Activated CD8-positive, alpha-beta memory T cell treated with anti-CD3 and anti-CD28 coated beads for 24 hours (primary cell): ENCODE measurements at places on chromosomes 2 and 18.

DNA sequence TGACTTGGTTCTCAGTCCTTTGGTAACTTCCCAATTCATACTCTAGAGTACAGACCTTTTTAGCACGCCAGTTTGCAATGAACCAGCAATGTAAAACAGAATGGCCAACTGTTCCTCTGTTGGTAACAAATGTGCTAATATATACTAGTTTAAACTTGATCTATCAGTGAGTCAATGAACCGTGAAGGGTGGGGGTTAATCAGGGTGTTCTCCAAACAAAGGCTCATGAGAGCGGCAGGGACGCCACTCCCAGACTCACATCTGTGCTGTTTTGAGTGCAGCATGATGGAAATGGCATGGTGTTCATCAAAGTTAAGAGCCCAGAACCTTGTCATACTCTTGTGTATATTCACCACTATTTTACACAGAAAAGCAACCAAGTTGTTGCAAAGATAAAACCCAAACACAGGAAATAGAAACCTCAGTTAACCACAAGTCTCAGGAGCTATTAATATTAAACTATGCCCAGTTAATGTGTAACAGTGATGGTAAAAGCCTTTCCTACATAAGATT lies 70.3 kb downstream of the CERKL start:
- no peak for DNase-seq

- no peak for DNase-seq
These were observed 188.1 kb upstream of the SPRED2 start for GRCh38 chr2:65620524-65620923.

GRCh38 chr2:178419123-178419522 lies 31.9 kb downstream of the PRKRA start:
- no peak for DNase-seq

DNA sequence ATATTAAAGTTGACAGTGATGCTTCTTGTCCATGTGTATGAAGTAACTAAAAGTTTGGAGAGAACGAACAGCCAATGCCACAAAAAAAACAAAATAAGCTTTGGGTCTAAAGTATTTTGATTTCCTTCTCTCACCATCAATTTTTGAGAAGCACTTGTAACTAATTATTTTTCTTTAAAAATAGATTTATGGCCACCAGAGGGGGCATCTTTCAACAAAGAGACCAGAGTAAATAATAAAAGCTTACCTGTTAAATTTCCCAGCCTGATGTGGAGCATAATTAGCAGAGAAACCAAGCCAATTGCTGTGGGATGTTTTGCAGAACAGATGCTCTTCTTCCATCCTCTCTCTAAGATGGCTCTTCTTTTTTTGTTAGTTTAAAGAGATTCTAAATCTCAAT lies 29.0 kb downstream of the LINC00305 start:
- DNase-seq, result no peak

GRCh38 chr2:49972699-49973098 lies 818.4 kb upstream of the FSHR start:
- no peak for DNase-seq

DNA sequence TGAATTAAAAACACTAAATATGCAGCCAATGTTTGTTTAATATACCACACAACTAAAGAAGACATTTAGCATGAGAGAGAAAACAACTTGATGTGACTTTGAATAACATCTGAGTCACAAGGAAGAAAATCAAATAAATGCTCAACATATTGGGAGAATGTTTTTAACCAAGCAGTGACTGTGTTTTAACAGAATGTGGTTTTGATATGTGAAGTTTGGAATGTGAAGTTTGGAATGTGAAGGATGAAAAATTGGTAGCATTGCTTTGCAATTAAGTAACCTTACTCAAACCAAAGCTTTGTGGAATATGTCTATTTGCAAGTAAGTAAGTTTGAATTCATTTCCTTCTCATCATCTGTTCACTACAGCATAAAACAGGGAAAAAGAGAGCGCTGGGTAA lies 128.2 kb upstream of the DNAJC10 start:
- no peak for DNase-seq

GRCh38 chr2:22375096-22375495 lies 1009.9 kb upstream of the KLHL29 start:
- DNase-seq, result no peak

GRCh38 chr2:67258831-67259230 lies 138.3 kb upstream of the ETAA1 start:
- no peak for DNase-seq

DNA sequence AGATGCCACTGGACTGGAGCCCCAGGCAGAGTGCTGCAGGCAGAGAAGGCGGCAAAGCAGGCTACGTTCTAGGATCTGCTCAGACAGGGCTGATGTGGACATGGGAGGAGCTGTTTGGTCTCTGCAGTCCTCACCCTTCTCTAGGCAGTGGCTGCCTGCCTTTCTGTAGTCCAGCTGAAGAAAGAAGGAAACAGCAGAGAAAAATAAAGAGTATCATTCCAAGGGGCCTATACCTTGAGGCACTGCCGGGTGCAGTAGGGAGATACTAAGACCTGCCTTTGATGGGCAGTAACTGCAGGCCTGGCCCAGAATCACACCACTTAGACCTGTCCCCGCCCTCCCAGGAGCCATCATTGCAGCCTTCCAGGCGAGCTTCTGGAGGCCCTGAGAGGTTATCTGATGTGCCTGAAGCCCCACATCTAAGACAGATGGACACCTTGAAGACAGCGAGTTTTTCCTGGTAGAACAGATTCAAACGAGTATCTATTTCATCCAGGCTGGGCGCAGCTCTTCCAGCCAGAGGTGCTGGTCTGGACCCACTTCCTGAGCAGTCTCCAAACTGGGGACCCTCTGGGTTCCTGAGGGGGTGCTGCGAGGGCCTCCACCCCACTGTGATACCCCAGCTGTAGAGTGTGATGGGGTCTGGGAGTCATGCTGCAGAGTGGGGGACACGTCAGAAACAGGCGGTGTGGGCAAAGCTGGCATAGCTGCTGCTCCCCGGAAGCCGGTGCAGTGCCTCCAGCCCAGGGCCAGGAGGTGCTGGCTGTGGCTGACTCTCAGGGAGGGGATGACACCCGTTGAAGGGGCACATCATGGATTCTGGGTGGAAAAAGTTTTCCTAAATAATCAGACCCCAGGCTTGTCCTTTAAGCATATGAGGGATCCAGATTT lies 87.3 kb upstream of the OTOS start:
- DNase-seq, result peak; percentile 41

DNA sequence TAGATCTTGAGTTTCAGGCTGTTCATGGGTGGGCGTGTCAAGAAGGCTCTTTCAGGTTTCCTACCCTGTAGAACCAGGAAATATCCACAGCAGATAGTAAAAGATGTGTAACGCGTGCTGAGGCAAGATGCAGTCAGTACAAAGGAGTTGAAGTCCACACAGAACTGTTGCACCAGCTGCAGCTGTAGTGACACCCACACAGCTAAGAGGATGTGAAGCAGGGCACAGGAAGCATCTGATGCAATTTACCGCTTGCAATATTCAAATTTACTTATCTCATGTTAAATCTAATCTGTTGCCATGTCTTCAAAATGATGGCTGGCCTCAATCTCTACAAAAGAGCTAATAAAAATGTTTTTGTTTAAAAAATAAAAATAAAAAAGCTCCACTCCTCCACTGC lies 132.8 kb downstream of the ARHGAP15 start:
- peak; percentile 70 for DNase-seq

DNA sequence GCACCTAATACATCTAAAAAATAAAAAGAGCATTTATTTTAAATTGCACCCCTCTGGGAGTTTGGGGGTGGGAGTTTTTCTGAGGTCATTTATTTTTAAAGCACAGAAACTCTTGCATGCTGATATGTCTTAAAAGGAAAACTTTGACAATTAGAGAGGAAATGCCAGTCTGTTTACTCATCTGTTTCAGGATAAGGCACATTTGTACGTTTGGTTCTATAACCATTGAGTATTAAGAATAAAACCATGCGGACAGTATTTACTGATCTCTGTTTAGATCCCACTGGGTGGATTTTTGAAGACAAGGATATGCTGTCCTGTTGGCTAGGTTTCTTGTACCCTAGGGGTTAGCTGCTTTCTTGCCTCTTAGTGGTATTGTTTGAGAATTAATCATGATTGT lies 122.9 kb downstream of the TANC1 start:
- no peak for DNase-seq

- DNase-seq, result no peak
These were observed 19.2 kb downstream of the NRP2 start for GRCh38 chr2:205701509-205701908.
